ENCODE measurements at places on chromosomes 4 and X.

GRCh38 chr4:137621056-137621455 is 88.8 kb upstream of the PCDH18 start:
- DNase-seq: no peak

DNA sequence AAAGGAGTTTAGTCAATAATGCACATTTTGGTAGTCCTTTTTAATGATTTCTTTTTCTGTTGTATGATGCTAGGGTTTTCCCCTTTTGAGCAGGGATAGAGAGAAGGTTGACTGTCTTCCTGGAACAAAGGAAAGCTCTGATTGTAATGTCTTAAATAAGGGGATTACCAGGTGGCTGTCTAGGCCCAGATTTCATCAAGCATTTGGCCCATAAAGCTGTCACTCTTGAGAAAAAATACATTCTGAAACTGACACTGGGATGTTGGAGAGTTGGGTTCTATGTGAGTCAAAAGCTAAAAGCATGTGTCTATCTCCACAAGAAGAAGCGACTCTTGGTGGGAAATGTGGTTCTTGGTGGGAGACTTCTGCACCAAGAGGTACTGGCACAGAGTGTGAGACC is 26.4 kb downstream of the KIAA1210 start:
- DNase-seq: no peak

DNA sequence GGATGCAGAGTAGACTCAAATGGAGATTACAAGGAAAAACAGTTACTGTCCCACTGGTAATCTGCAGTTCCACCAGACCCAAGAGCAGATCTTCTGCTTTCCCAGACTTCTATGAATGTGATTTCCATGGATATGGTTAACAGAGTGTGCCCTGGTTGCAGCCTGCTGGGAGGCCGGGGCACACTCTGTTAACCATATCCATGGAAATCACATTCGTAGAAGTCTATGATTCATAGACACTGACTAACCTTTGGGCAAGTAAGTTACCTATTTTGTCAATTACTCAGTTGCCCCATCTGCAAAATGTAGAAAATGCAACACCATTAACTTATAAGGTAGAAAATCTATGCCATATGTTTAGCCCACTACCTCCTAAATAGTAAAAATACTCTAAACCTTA is 443.1 kb upstream of the PITX2 start:
- DNase-seq: no peak

- DNase-seq: no peak
These were observed 27.3 kb downstream of the ZNF330 start for GRCh38 chr4:141248029-141248428.

DNA sequence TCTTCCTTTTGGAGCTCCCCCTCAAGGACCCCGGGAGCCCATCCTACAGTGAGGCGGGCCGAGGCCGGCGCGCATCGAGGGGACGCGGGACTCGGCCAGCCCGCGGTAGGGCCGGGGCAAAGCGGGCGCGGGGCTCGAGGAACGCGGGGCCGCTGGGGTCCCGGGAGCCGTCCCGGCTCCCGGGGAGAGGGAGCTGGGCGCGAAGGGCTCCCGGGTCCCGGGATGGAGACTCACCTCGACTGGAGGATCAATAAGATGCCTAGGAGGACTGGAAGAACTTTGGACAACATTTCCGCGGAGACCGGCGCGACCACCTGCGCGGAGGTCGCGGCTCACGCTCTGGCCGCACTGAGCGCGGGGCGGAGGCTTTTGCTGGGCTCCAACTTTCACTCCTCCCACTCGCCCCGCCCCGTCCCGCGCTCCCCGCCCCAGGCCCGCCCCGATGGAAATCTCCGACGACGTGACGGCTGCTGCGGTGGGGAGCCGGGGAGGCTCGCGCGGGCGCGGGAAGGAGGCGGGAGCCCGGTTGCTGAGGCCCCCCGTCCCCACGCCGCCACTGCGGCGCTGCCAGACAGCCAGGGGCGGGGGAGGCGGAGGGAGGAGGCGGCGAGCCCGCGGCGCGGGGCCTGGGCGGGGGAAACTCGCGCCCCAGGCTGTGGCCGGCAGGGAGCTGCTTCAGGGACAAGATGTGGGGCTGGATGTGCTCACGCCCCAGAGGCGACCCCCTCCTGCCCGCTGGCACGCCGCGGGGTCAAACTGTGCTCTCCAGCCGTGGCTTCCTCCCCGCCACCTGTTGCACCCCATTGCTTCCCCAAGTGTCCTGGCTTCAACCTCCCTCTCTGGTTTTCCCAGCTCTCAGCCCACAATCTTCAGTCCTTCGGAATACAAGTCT is at the start of gene GABRE:
GABRE (minus strand) TSS at position 341 of the 892 bp plus-strand sequence; CDS start at position 290, 51 bp downstream.
- no peak for DNase-seq

DNA sequence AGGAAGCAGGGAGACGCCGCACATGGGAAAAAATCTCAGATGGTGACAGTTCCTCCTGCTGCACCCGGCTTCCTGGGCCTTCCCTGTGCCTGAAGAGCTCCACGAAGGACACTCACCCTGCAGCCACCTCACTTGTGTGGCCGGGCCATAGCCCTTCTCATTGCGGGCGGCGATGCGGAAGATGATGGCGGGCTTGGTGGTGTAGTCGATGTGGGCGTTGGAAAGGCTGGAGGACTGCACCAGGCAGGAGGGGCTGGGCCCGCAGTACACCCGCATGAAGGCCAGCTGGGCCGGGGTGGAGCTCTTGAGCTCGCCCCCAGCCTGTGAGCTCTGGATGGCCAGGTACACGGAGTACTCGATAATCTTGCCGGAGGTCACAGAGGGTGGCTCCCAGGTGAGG is 5.7 kb upstream of the RENBP start:
- no peak for DNase-seq

- no peak for DNase-seq
These were observed 1183.0 kb downstream of the TECRL start for GRCh38 chr4:63226229-63226628.

- DNase-seq: no peak
These were observed 83.2 kb downstream of the GALNTL6 start for GRCh38 chr4:171896426-171896825.

DNA sequence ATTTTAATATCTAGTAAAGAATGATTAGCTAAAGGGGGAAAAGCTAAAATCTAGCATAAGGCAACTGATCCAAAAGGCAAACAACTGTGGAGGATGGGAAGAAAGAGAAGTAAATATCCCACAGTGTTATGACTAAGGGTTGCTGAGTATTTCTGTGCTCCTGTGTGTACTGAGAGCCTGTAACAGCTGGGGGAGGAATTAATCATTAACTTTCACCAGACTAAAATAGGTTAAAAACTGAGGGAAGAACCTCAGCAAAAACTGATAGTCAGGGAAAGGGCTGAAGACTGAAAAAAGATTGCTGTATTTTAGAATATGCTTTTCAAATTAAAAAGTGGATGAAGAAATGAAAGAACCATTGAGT is 365.9 kb downstream of the CXXC4 start:
- no peak for DNase-seq

DNA sequence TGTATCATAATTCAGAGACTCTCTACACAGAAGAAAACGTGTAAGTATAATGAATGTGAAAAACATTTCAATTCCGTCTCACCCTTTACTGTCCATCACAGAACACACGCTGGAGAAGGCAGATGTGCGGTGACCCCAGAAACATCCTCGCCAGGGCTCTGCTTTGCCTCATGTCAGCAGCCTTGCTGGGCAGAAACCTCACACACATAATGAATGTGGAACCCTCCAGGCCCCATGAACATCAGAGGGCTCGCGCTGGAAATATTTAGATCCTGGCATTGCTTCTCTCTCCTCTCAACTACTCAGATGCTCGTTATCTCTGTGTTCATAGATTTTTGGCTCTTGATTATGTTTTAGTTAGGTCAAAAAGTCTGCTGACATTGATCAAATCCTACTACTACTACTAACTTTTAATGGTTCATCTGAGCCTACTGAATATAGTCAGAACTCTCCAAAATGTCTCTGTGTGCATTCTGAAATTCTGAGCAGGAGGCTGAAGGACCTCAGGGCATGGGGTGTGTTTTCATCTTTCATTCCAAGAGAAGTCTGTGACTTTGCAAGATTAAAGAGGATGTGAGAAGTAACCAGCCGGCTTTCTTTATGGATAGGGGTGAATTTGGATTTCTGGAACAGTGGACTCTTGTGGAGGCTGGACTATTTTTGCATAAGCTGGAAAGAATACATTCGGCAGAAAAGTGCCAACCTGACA is 27.0 kb downstream of the SMIM43 start:
- DNase-seq: no peak

GRCh38 chrX:129310000-129310399 is 213.3 kb downstream of the SMARCA1 start:
- no peak for DNase-seq

GRCh38 chr4:11106190-11106589 is 322.5 kb downstream of the HS3ST1 start:
- DNase-seq: peak; percentile 4

GRCh38 chr4:37836838-37837440 is 10.5 kb downstream of the PGM2 start:
- no peak for DNase-seq

DNA sequence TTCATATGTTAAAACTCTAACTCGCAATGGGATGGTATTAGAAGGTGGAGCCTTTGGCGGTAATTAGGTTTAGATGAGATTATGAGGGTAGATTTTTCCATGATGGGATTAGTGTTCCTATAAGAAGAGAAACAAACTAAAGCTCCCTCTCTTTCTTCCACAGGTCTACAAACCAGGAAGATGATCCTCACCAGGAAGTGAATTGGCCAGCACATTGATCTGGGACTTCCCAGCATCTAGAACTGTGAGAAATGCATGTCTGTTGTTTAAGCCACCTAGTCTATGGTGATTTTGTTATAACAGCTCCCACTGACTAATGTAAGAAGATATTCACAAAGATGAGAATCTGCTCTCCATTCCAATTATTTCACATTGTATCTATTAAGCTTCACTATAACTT is 2266.9 kb downstream of the PCDH7 start:
- no peak for DNase-seq

- DNase-seq: no peak
These were observed 47.1 kb downstream of the PPP2R2C start for GRCh38 chr4:6425336-6425735.

Data from KBM-7 (cell line).